Stimulated activated CD8-positive, alpha-beta memory T cell treated with anti-CD3 and anti-CD28 coated beads, Interleukin-15, amount 100 ng/mL, for 4 hours (primary cell): ENCODE measurements at places on chromosomes 2 and 18.

DNA sequence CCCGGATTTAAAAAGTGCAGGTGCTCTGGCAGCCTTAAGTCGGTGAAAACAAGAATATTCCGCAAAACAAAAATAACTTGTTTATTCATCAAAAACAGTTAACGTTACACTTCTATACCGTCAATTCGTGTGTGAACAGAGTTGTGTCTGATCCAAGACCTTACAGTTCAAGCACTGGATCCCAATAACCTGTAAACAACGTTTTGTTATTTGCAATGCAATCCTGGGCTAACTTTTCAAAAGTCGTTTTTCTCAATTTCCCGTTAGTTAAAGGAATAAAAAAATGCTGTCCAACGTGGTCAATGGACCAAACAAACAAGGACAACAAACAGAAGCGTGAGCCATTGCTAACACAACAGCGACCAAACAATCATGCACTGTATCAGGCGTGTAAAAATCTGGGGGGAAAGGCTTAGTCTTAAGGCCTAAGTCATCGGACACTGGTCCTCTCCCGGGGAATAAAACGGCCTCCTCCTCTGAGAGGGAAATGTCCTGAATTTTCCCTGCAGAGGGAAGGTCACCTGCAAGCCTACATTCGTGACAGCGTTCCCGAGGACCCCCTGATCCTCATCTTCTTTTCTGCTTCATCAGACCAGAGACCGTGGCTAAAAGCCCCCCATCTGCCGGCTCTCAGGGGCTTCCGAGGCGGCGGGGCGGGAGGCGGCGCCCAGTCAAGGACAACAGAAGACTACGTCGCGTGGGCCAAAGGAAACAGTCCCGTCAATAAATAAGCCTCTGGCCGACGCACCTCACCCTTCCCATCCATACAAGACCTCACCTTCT, 490 bp downstream of the NDUFS1 start:
- DNase-seq: no peak

GRCh38 chr2:186027922-186028321, 289.3 kb downstream of the FSIP2 start:
- DNase-seq: no peak

DNA sequence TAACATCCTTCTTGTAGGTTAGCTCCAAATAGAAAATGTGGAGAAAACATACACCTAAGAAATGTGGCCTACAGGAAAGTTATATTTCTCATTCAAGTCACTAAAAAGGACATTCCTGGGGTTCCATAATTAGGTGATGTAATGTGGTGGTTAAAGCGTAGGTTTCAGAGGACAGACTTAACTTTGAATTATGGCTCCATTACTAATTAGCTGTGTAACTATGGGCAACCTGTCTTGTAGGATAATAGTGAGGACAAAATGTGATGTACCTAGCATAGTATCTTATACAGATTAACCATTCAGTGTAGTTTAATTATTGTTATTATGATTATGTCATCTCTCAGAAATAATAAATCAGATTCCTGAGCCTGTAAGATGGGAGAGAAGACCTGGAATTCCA, 602.5 kb downstream of the TSN start:
- DNase-seq: no peak

DNA sequence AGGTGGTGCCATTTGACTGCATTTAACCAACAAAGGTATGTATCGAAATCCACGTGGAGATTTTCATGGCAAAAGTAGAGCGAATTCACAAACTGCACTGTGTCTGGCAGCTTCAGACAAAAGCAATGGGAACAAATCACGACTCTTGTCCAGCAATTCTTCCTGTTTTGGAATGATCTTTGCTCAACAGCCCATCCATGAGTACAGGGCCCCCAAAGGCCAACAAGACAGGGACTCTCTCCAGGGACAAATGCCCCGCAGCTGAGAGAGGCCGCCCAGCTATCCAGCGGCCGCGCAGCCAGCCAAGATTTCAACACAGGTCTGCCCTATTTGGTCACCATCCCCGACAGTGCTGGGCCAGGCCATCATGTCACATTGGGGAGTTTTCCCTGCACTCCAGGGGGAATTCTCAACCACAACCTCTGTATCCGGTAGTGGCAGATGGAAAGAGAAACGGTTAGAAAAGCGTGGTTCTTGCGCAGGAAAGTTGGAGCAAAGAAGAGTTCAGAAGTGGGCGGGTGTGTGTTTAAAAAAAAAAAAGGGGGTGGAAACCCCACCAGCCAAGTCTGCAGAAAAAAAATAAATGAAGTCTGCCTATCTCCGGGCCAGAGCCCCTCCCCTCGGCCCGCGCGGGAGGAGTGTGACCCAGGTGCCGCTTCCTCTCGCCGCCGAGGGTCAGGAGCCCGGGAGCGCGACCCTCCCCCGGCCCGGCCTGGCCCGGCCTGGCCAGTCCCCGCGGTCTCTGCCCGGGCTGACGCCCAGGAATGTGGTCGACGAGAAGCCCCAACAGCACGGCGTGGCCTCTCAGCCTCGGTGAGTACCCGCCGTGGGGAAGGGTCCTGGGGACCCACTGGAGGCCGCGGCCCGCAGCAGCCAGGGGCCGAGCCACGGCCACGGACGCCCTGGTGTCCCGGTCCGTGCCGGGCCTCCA, at the start of gene GYPC:
Gene GYPC, plus strand, starts transcription at position 659 of the 931 bp plus-strand sequence. Its CDS starts 106 bp downstream, at position 765.
- DNase-seq: no peak

- DNase-seq: no peak
These were observed 288.4 kb downstream of the LRRTM1 start for GRCh38 chr2:80016171-80016570.
